ENCODE measurements at places on chromosomes 4 and X.

- DNase-seq = no peak
These were observed 75.9 kb upstream of the AFAP1 start for GRCh38 chr4:8015512-8015911.

DNA sequence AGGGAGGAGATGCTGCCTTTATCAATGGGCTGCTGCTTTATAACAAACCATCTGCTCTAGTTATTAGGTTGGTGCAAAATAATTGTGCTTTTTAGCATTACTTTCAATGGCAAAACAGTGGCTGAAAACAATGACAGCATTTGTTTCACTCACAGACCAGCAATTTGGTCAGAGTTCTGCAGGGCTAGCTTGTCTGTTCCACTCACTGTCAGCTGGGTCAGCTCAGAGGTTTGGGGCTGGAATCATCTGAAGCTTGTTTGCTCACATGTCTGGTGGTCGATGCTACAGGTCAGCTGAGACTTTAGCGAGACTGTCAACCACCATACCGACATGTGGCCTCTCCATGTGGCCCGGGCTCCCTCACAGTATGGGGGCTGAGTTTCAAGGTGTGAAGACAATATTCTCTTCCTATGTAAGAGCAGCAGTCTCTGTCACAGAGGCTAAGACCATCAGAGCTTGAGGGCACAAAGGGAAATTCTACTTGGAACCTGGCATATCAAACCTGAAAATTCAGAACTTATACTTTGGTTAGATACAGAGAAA is 81.3 kb upstream of the LIMCH1 start:
- no peak for DNase-seq

DNA sequence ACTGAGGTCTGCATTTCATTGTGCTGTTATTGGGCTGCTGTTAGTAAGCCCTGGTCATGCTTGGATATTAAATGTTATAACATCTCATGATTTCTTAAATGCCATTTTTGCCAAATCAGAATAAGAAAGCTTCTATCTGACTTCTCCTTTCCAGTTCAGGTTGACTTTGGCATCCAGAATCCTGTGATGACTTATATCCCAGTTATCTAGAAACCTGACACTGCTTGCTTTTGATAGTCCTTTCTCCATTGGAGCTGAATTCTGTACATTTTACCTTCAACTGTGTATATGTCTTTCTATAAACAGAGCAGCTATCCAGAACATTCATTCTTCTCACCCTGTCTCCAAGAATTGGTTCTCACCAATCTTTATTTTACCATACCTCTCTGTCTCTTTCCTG is 257.7 kb upstream of the GNPDA2 start:
- DNase-seq = no peak

GRCh38 chrX:2351999-2352995 is 148.5 kb downstream of the DHRSX start:
- DNase-seq = no peak

GRCh38 chrX:57822818-57823217 is 87.4 kb downstream of the ZXDA start:
- no peak for DNase-seq

DNA sequence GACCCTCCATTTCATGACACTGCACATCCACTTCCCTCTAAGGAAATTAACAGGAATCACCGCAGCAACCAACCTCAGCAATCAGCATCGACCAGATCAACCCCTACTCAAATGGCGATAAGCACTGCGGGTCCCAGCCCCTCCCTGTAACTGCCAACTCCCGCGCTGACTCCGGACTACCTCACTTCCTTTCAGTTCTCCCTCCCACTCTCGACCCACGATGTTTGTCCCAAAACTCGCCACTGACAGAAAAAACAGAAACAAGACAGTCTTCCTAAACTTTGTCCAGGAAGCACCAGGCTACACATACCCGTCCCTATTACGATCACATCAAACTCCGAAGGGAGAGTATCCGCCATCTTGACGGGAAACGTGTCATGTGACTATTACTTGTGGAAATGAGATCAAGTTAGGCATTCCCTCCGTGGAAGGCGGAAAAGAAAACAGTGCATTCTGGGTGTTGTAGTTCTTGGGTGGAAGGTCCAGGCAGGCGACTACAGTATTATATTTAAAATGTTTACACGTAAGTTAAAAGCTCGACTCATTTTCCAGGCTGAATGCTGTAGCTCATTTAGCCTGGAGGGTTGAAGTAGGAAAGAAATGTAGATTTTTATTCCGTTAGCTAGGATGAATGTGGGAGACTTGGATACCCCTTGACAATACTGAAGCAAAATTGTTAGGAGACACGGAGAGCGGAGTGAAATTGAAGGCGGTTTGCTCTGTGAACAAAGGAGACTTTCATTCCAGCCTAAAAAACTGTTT is at the start of gene CHM:
CHM (minus strand) TSS at position 385 of the 762 bp plus-strand sequence; CDS start at position 359, 26 bp downstream.
- DNase-seq = no peak

GRCh38 chr4:26141911-26142638 is 178.7 kb upstream of the RBPJ start:
- DNase-seq = no peak

DNA sequence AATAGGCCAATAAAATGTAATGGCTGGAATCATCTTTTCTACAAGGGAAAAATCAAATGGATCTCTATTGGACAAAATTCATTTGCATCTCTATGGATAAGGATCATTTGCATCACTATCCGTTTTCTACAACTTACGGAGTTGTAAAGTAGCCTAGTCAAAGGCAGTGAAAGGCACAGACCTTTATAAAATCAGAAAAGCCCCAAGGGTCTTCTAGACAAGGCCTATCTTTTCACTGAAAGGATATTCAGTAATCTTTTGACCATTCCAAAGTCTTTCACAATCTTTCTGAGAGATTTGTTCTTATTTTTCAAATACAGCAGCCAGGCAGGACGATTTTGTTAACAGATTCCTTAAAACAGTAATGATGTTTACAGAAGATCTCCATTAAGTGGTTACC is 119.5 kb upstream of the JADE1 start:
- no peak for DNase-seq

DNA sequence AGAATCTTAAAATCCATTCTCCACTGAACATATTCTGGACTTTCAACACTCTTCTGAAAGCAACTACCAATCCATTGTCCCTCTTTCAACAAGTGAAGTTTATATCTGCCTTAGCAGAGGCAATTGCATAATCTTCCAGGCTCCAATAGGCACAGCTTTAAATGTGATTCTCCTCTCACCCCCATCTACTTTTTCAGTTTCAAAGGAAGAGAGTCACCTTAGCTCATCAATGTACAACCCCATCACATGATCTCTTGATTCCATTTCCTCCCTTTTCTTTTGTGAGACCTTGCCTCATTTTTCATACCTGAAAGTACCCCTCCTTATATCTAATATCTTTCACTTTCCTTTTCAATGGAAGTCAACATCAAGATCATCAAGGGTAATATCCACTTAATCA is 921.7 kb upstream of the EPHA5 start:
- no peak for DNase-seq

GRCh38 chr4:72006586-72006985 is 25.2 kb upstream of the NPFFR2 start:
- DNase-seq = no peak

GRCh38 chr4:156084373-156084772 is 130.7 kb upstream of the CTSO start:
- no peak for DNase-seq

GRCh38 chr4:139560406-139561104 is 4.5 kb upstream of the SETD7 start:
- no peak for DNase-seq

GRCh38 chrX:130915302-130915701 is 12.3 kb upstream of the ENOX2 start:
- no peak for DNase-seq

DNA sequence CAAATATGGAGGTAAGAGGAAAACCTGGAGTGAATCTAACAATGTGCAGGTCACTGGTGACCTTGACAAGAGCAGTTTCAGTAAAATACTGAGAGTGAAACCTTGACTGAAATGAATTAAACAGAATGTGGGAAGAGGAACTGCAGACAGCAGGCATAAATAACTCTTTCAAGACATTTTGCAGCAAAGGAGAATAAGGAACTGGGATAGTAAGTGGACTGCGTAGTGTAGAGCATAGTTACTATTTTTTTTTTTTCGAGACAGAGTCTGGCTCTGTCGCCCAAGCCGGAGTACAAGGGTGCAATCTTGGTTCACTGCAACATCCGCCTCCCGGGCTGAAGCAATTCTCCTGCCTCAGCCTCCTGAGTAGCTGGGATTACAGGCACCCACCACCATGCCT is 24.0 kb downstream of the RBMX start:
- DNase-seq = no peak

Data from NCI-H2107 (cell line).